Kidney tubule cell (primary cell): ENCODE measurements at places on chromosomes 1 and 21.

GRCh38 chr1:156750191-156750672, 1.2 kb downstream of the HDGF start:
- DNase-seq, result peak; percentile 85

- DNase-seq, result no peak
These were observed 2.4 kb downstream of the NOC2L start for GRCh38 chr1:956636-957035.

GRCh38 chr1:31938184-31938975, at the start of gene PTP4A2:
Gene PTP4A2, minus strand, starts transcription at chr1:31938368. Its CDS starts 19,303 bp downstream, at chr1:31919065.
- peak; percentile 98 for DNase-seq

GRCh38 chr1:161044908-161045735, 655 bp downstream of the USF1 start:
- peak; percentile 81 for DNase-seq

DNA sequence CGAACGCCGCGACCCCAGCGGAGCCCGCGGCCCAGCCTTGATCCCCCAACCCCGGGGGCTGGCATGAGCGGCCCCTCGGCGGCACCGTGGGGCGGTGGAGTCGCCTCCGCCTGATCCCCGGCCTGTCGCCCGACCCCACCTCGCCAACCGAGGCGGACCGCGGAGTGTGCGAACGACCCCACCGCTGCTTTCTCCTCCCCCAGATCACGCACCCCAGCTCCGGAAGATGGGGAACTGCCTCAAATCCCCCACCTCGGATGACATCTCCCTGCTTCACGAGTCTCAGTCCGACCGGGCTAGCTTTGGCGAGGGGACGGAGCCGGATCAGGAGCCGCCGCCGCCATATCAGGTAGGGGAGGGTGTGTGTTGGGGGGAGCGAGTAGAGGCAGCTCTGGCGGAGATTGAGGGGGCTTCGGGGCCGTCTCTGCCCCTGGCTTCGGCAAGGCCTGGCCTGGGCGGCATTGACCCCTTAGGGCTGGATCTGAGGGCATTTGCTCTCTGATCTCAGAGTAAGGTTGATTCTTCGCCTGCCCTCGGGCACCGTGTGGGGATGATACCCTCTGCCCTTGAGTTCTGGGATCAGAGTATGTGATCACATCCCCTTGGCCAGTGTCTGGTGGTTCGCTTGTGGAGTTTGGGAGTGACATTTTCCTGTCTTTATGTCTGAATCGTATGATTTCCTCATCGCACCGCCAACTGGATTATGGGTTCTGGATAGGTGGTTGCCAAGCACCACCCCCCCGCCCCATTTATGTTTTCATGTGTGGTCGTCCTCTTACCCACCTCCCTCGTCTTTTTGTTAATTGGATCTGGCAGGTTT, 668 bp downstream of the RNF11 start:
- peak; percentile 50 for DNase-seq

DNA sequence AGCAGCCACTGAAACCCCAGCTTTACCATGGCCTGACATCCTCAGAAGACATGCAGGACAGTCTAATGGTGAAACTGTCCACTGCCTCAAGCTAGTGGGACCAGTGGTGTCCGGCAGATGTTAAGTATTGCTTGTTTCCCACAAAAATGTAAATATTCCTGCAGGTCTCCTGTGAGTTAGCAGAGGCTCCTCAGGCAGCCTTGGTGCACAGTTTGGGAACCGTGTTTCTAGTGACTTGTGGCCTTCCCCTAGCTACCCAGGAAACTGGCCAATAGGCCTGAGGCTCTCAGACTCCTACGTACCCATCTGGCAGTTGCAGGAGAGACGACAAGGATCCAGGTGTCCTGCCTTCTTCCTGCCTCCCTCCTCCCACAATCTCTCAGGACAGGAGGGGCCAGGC, 142.4 kb downstream of the CAMTA1 start:
- no peak for DNase-seq
